ENCODE measurements at places on chromosomes 2 and 18. TPM values are rescaled to one million over a fixed set of nuclear protein-coding genes. Genes with fewer than 3 reads are reported as not detected.

The IL37 gene
- 0.09 TPM for total RNA-seq

DNA sequence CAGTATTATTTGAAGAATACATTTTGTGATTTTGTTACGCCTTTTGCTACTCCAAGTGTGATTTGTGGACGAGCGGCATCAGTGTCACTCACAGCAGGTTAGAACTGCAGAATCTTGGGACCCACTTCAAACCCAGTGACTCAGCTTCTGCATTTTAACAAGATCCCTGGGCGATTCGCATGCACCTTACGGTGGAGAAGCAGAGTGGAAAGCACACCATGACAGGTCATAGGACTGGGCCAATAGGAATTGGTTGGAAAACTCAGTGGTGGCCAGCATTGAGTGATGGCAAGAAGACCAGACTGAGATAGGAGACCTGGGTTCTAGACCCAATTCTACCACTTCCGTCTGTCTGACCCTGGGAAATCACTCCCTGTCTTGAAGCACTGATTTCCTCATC lies 26.3 kb downstream of the CTLA4 start:
- H3K4me3 ChIP-seq = no peak overlapping the region
- H3K27me3 ChIP-seq = no peaks in the 10 kb centered on the region
- no peak overlapping the region for H3K27ac ChIP-seq
- no peaks in the 10 kb centered on the region for H3K36me3 ChIP-seq
- no peak for DNase-seq
- no peaks in the 10 kb centered on the region for H3K4me1 ChIP-seq

DNA sequence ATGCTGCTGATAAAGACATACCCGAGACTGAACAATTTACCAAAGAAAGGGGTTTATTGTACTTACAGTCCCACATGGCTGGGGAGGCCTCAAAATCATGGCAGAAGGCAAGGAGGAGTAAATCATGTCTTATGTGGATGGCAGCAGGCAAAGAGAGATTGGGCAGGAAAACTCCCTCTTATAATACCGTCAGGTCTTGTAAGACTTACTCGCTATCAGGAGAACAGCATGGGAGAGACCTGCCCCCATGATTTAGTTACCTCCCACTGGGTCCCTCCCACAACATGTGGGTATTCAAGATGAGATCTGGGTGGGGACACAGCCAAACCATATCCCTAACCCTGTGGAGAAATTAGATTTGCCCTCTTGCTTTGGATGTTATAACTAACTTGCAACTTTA lies 1068.0 kb upstream of the ZEB2 start:
- H3K27ac ChIP-seq = no peak overlapping the region
- DNase-seq = no peak
- no peaks in the 10 kb centered on the region for H3K4me1 ChIP-seq
- no peaks in the 10 kb centered on the region for H3K36me3 ChIP-seq
- no peak overlapping the region for H3K4me3 ChIP-seq

GRCh38 chr2:160490733-160491685 lies 2.6 kb downstream of the RBMS1 start:
- H3K27ac ChIP-seq = no peak overlapping the region
- no peaks in the 10 kb centered on the region for H3K27me3 ChIP-seq
- H3K4me1 ChIP-seq = peaks cover 7% of the 10 kb centered on the region
- H3K36me3 ChIP-seq = no peaks in the 10 kb centered on the region
- no peak for DNase-seq
- no peak overlapping the region for H3K4me3 ChIP-seq

DNA sequence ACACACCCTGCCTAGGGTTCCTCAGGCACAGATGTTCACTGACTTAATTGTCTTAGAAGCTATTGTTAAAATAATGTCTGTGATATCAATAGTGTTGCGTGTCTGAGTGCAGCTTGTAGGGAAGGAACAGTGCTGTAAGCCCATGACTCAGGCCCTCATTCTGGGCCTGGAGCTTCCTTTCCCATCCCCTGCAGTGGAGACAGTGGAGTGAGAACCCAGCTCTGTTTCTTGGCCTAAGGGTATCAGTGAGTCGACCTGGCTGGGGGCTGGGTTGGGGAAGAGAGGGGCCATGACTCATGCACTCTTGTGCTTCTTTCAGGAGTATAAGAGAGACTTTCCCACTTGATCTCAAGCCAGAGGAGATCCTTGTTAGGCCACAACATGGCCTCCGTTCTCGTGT lies 106.8 kb downstream of the HRH4 start:
- DNase-seq = no peak
- no peaks in the 10 kb centered on the region for H3K27me3 ChIP-seq
- no peaks in the 10 kb centered on the region for H3K36me3 ChIP-seq
- H3K4me3 ChIP-seq = no peak overlapping the region
- no peaks in the 10 kb centered on the region for H3K4me1 ChIP-seq

GRCh38 chr18:22974001-22974400 lies 40.9 kb downstream of the RBBP8 start:
- H3K27me3 ChIP-seq = no peaks in the 10 kb centered on the region
- no peak overlapping the region for H3K4me3 ChIP-seq
- DNase-seq = no peak
- peaks cover 35% of the 10 kb centered on the region for H3K36me3 ChIP-seq

DNA sequence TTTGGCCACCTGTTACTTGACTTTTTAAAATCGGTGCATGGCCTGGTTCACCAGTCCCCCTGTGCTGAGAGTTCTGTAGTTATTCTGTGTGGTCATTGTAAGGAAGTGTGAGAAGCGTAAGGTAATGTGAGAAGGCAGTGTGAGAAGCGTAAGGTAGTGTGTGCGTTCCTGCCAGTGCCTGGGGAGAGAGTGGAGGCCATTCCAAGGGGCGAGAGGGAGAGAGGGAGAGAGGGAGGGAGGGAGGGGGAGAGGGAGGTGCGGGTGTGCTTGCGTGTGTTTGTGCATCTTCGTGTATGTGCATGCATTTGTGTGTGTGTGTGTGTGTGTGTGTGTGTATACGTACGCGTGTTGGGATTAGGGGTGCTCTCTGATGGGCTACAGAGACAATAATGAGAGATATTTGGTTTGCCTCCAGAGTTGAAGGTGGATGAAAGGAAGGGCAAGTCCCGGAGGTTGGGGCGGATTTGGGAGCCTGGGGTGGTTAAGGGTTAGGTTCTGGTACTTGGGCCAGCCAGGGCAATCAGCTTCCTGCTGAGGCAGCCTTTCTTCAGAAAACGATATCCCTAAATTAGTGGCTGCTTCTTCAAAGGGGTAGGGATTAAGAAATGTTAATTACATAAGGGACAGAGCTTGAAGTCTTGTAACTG lies 53.7 kb downstream of the SGPP2 start:
- H3K4me3 ChIP-seq = no peak overlapping the region
- no peaks in the 10 kb centered on the region for H3K27me3 ChIP-seq
- DNase-seq = no peak
- no peak overlapping the region for H3K27ac ChIP-seq
- H3K4me1 ChIP-seq = peaks cover 2% of the 10 kb centered on the region
- no peaks in the 10 kb centered on the region for H3K36me3 ChIP-seq

DNA sequence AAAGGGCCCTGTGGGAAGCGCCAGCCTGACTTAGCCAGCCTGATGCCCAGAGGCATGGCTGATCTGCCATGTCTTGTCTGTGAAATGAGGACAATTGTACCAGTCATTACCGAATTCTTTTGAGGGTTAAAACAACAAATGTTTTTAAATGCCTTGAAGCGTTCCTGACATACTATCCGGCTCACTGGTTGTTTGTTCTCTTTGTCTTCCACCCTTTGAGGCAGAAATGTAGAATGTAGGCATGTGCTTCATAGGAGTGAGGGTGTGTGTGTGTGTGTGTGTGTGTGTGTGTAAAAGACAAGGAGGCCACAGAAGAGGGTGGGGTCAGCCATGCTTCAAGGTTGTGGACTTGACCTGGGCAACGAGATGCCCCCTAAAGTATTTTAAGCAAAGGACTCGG lies 35.5 kb downstream of the TGFBRAP1 start:
- H3K4me1 ChIP-seq = no peaks in the 10 kb centered on the region
- no peak overlapping the region for H3K27ac ChIP-seq
- H3K4me3 ChIP-seq = no peak overlapping the region
- no peaks in the 10 kb centered on the region for H3K27me3 ChIP-seq
- no peak for DNase-seq

GRCh38 chr2:63300835-63301234 lies 250.2 kb downstream of the OTX1 start:
- H3K4me1 ChIP-seq = no peaks in the 10 kb centered on the region
- no peak overlapping the region for H3K27ac ChIP-seq
- H3K4me3 ChIP-seq = no peak overlapping the region
- no peaks in the 10 kb centered on the region for H3K36me3 ChIP-seq
- no peak for DNase-seq

- no peak overlapping the region for H3K4me3 ChIP-seq
- H3K36me3 ChIP-seq = no peaks in the 10 kb centered on the region
- no peaks in the 10 kb centered on the region for H3K4me1 ChIP-seq
- H3K27me3 ChIP-seq = no peaks in the 10 kb centered on the region
These were observed 132.1 kb upstream of the STON1 start for GRCh38 chr2:48397846-48398245.

The PPP1R1C gene
- total RNA-seq = 35.9 TPM

The DDX18 gene
- 78.3 TPM for total RNA-seq

DNA sequence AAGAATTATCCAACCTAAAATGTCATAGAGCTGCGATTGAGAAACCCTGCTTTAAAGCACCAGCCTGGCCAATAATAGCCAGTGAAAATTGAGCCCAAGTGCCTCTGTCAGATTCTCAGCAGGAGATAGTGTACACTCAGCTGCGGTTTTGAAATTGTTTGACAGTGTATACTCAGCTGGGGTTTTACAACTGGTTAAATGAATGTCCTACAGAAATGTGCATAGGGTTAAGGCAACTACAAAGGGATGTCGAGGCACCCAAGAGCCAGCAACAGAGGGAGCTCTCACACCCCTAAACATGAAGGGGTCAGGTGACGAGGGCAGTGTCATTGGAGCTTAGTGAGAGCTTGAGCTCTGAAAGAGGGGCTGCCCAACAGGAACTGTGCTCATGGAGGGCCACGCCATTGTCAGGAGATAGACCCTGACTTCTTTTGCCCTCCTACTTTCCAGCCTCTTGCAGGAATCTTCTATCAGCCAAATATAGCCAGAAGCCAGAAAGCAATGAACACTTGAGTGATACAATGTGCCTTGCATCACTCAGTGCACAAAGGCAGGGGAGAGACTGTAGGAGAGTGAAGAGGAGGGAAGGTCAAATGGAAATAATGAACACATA lies 15.1 kb downstream of the ACTG2 start:
- no peak for DNase-seq
- H3K4me3 ChIP-seq = no peak overlapping the region
- peaks cover 6% of the 10 kb centered on the region for H3K4me1 ChIP-seq
- H3K36me3 ChIP-seq = no peaks in the 10 kb centered on the region

DNA sequence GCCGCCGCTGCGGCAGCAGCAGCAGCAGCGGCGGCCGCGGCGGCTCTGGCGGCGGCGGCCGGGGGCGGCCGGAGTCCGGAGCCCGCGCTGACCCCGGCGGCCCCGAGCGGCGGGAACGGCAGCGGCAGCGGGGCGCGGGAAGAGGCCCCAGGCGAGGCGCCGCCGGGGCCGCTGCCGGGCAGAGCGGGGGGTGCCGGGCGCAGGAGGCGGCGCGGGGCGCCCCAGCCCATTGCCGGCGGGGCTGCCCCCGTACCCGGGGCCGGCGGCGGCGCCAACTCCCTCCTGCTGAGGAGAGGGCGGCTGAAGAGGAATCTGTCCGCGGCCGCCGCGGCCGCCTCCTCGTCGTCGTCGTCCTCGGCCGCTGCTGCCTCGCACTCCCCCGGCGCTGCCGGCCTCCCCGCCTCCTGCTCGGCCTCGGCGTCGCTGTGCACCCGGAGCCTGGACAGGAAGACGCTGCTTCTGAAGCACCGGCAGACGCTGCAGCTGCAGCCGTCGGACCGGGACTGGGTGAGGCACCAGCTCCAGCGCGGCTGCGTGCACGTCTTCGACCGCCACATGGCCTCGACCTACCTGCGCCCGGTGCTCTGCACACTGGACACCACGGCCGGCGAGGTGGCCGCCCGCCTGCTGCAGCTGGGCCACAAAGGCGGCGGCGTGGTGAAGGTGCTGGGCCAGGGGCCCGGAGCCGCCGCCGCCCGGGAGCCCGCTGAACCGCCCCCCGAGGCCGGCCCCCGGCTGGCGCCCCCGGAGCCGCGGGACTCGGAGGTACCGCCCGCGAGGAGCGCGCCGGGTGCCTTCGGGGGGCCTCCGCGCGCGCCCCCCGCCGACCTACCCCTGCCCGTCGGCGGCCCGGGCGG lies 646 bp downstream of the PHLPP1 start:
- H3K27ac ChIP-seq = peak overlapping the region; percentile 89
- H3K36me3 ChIP-seq = no peaks in the 10 kb centered on the region
- H3K27me3 ChIP-seq = no peaks in the 10 kb centered on the region

The OXER1 gene
- total RNA-seq = 0.57 TPM

The RBM44 gene
- total RNA-seq = 0.85 TPM

DNA sequence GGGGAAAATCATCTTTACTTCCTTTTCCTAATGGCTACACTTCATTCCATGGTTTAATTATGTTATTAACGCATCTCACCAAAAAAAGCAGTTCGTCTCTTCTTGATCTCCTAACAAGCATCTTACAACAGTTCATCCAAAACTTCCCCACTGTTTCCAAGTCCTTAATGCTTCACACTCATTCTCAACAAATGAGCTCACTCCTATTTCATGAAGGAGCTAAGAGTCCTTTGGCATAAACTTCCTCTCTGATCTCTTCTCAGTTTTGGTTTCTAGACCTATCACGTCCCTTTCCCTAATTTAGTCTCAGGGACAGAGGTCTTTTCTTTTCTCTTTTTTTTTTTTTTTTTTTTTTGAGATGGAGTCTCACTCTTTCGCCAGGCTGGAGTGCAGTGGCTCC lies 205.9 kb upstream of the SLC39A10 start:
- no peaks in the 10 kb centered on the region for H3K36me3 ChIP-seq
- no peaks in the 10 kb centered on the region for H3K27me3 ChIP-seq
- H3K27ac ChIP-seq = no peak overlapping the region

DNA sequence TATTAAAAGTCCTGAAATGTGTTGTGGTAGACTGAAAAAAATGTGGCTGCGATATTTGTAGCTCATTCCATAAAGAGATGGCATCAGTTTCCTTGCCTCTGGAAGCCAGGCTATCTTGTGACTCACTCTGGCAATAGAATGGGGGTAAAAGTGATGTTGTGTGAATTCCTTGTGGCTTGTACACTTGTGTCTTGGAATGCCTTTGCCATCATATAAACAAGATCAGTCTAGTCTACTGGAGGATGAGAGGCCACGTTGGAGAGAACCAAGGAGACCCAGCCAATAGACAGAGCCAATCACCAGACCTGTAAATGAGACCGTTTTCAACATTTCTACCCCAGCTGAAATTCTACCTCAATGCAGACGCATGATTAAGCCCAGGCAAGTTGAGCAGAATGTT lies 254.1 kb downstream of the TRIB2 start:
- no peak overlapping the region for H3K4me3 ChIP-seq
- DNase-seq = no peak
- no peak overlapping the region for H3K27ac ChIP-seq
- no peaks in the 10 kb centered on the region for H3K36me3 ChIP-seq

The TMEM247 gene
- total RNA-seq = not detected

GRCh38 chr2:159160412-159160811 lies 126.1 kb downstream of the WDSUB1 start:
- no peak for DNase-seq
- H3K27me3 ChIP-seq = no peaks in the 10 kb centered on the region
- no peaks in the 10 kb centered on the region for H3K36me3 ChIP-seq
- no peak overlapping the region for H3K4me3 ChIP-seq
- H3K4me1 ChIP-seq = peaks cover 80% of the 10 kb centered on the region

The CFC1 gene
- total RNA-seq = 11.4 TPM

Measured in thymus (tissue), 14 donors.